ENCODE measurements at places on chromosomes 5 and 9.

GRCh38 chr9:95283673-95284072 lies 33.8 kb downstream of the FANCC start:
- DNase-seq: no peak

GRCh38 chr9:81379655-81380054 lies 309.7 kb downstream of the TLE1 start:
- DNase-seq: no peak

DNA sequence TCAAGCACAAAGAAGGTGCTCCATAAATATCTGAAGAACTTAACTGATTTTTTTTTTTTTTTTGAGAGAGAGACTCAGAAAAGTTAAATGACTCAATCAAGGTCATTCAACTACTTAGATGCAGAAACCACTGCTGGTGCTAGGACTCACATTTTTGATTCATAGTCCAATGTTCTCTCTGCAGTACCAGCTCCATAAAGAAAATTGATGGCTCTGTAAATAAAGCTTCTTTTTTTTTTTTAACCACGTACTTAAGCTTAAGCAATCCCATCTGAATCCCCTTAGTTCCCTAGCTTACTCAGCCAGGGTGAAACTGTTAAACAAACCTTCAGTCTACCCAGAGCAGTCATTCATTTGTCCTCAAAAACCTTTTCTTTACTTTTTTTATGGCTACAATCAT lies 657.0 kb upstream of the WWC1 start:
- DNase-seq: no peak

DNA sequence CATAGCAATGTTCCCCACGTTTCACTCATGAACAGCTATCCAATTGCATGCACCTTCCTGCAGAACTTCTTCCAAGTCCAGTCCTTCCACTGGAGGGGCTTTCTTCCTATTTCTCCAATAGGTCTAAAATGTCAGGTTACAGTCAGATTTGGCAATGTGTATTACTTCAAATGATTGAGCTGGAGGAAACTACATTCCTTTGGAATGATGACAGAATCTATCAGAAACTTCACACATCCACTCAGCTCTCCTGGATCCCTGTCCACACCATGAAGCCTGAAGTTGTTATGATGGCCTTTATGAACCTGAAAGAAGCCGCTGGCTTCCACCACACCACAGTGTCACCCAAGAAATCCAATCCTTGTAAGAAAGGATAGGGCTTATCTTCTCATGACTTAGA lies 32.2 kb downstream of the FBXW2 start:
- no peak for DNase-seq

DNA sequence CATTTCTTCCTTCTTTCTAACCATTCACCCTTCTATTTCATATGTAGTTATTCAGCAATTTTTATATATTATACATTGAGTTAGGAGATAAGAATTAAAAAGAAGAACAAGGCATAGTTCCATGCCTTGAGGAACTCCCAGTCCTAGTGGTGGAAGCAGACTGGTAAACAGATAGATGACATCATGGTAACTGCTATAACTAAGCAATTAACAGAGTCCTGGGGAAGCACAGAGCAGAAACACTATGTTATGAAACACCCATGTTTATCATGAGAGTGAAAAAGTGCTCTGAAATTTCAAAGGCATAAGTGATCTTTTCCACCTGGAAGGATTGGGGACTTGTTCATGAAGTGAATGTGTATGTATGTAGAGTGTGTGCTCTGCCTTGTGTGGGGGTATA lies 14.6 kb downstream of the PAPPA start:
- DNase-seq: no peak

- no peak for DNase-seq
Measured at GRCh38 chr5:130995254-130995515, 169.9 kb downstream of the HINT1 start.

DNA sequence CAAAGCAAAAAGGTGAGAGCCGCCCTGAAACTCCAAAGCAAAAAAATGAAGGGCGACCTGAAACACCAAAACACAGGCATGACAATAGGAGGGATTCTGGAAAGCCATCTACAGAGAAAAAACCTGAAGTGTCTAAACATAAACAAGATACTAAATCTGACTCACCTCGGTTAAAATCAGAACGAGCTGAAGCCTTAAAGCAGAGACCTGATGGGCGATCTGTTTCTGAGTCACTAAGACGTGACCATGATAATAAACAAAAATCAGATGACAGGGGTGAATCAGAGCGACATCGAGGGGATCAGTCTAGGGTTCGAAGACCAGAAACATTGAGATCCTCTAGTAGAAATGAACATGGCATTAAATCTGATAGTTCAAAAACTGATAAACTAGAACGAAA lies 108.8 kb downstream of the NIPBL start:
- no peak for DNase-seq

DNA sequence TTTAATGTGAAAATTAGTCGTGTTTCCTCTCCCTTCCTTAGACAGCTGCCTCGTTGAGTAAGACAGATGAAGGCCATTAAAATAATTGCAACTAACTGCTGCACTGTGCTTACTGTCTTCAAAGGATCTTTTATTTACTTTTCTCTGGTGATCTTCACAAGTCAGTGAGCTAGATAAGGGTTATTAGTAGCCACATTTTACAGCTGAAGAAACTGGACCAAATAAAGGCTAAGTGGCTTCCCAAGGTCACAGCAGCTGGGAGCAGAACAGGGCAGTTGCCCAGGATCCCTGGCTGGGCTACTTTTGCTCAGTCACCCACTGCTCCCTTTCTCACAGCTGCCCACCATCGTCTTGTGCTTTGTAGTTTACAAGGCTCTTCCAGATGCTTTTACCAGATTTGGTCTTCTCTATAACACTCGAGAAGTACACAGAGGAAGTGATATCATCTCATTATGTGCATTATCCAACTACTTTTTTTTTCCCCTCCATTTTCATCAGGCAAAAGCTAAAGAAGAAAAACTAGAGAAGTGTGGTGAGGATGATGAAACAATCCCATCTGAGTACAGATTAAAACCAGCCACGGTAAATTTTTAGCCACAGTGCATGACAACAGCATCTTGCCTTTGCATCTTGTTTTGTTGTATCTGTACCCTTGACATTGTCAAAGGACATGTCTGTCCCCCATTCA lies 61.8 kb downstream of the ERAP1 start:
- DNase-seq: no peak

DNA sequence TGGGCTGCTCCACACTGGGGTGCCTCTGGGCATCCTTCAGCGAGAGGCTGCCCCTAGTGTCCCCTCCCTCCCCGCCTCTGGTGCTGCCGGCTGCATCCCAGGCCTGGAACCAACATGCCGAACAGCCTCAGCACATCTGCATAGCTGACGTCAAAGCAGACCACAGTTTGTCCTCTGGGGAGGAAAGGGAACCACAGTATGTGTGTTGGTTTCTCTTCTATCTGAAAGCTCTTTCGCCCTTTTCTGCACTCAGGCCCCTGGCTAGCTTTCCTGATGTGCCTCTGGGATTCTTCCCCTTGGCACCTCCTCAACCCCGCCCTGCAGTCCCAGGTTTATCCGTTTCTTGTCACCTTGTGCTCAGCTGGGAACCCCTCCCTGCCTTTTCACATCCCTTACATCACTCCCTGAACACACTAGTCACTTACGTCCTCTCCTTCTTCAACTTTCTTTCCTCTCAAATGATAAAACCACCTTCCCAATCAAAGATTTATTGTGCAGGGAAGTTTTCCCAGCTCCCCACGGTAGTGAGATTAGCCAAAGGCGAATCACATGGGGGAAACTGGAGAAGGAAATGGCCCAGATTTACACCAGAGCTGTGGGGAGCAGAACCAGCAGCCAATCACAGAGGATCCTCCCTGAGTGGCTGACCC lies 35.5 kb upstream of the B4GALT1 start:
- no peak for DNase-seq

- DNase-seq: peak; percentile 49
Measured at GRCh38 chr5:104178829-104179456, 616.4 kb upstream of the NUDT12 start.

GRCh38 chr5:148847456-148847855 lies 21.0 kb downstream of the ADRB2 start:
- no peak for DNase-seq

DNA sequence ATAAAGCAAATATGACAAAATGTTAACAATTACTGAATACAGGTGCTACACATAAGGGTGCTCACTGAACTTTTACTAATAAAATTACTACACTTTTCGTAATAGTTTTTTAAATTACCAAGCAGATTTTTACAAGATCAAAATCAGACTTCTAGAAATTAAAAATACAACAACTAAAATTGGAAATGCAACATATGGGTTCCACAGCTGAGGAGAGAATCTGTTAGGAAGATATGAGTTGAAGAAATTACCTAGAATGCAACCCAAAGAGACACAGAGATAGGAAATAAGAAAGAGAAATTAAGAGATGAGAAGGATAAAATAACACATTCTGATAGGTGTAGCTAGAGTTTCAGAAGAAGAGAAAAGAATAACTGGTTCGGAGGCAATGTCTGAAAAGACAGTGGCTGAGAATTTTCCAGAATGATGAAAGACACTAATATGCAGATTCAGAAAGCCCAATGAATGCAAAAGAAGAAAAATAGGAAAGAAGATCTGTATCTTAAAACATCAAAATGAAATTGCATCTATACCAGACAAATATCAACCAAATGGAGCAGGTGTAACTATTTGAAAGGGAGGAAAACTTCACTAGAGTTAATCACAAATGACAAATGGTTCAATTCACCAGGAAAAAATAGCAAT lies 95.8 kb downstream of the MAPKAP1 start:
- no peak for DNase-seq

DNA sequence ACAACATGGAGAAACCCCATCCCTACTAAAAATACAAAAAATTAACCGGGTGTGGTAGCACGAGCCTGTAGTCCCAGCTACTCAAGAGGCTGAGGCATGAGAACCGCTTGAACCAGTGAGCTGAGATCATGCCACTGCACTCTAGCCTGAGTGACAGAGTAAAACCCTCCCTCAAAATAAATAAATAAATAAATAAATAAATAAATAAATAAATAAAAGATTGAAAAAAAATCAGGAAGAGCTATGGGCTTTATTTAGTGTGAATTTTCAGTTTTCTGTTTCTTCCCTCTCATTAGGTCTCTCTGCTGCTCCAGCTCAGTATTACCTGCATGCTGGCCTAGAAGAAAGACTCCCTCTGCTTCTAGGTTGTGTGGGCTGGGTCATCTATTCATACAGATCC lies 47.8 kb upstream of the TRMT10B start:
- no peak for DNase-seq

- DNase-seq: no peak
Measured at GRCh38 chr5:94103514-94104245, 362.3 kb upstream of the POU5F2 start.

DNA sequence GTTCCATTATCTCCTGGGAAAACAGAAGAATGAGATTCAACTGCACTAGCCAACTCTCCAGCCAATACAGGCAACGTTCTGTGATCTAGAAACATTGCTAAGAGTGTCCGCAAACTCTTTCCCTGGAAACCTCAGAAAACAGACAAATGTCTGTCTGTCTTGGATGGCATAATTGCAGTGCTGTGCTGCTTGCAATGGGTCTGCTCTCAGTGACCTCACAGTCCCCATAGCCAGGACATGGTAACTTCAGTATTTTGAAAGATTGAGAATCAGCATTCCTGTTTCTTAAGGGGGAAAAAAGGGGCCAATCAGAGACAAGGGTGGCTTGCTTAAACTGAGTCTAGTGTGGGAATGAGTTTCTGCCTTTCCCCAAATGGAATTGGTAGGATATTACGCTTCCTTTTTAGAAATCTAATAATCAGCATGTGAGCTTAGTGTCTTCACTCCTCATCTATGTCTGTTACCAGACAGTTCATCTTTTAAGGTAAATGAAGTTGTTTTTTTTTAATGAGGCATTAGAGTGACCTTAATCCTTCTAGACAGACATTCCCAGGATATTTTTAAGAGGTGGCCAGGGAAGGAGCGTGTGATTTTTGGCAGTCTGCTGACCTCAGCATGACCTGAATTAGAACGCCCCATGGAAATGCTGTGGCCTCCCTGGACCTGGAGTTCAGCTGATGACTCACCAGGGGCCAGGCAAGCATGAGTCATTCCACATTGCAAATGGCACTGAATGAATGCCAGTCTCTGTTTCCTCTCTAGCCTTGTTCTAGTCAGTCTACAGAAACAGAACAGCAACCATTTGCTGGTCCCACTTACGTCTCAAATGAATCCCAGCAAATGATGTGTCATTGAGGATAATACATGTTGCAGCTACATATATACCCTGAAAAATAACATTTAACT lies 210.2 kb upstream of the ACTBL2 start:
- DNase-seq: no peak

DNA sequence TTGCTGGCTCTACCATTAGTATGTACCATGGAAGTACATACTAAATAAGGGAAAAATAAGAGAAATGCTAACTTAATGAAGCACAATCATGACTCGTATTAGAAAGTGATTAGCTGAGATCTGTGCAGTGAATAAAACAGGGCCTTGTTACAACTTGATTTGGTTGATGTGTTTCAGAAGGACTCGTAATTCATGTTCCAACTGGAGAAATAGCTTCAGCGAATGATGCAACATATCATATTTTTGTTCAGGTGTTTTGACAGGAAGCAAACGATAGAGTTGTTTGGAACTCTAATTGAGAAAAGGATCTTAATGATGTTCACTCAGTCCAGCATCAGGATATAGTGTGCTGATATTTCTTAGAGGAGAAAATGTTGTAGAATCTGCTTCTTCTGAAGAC lies 474.6 kb upstream of the WWC1 start:
- DNase-seq: no peak

GRCh38 chr9:20271723-20272122 lies 350.6 kb downstream of the MLLT3 start:
- DNase-seq: no peak

DNA sequence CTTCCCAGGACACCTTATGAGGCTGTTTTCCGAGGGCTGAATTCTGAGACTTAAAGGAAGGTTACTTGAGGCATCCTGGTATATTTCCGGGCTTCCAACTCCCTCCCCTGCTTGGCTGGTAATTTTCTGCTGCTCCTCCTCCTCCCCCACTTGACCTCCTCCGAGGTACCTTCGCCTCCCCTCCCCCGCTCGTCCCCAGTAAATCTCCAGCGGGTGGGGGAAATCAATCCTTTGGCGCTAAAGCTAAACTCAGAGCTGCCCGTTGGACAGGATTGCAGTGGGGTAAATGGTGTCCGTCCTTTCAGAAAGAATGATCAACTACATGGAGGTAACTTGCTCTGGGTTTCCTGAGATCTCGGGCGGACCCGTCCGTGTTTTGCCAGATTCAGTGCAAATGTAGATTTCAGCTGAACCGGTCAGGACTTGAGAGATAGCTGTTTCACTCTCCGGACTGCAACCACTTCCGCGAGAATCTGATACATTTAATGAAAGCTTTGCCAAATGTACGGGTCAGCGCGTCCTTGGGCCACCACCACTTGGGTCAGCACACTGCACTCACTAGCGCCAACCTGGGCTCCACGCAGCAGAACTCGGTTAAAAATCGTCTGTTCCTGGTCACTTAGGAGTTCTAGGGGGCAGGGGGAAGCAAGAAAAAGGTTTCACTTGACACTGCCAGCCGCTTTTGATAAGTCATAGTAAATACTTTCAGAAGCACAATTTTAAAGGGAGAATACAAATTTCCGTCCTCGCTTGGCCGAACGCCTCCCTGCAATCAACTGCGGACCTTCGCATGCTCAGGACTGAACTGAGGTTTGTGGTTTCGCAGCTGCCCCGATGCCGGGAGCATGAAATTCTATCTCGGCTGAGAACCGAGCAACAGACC lies 4.6 kb upstream of the ISL1 start:
- DNase-seq: peak; percentile 25

- DNase-seq: no peak
Measured at GRCh38 chr9:129712634-129713401, 40.0 kb downstream of the PTGES start.

- DNase-seq: no peak
Measured at GRCh38 chr9:15743512-15743911, 190.7 kb downstream of the CCDC171 start.

GRCh38 chr5:131634666-131634995 lies 398 bp downstream of the RAPGEF6 start:
- DNase-seq: peak; percentile 57

All from endothelial cell (in vitro differentiated cells).